ENCODE measurements at places on chromosomes 16 and 17.

DNA sequence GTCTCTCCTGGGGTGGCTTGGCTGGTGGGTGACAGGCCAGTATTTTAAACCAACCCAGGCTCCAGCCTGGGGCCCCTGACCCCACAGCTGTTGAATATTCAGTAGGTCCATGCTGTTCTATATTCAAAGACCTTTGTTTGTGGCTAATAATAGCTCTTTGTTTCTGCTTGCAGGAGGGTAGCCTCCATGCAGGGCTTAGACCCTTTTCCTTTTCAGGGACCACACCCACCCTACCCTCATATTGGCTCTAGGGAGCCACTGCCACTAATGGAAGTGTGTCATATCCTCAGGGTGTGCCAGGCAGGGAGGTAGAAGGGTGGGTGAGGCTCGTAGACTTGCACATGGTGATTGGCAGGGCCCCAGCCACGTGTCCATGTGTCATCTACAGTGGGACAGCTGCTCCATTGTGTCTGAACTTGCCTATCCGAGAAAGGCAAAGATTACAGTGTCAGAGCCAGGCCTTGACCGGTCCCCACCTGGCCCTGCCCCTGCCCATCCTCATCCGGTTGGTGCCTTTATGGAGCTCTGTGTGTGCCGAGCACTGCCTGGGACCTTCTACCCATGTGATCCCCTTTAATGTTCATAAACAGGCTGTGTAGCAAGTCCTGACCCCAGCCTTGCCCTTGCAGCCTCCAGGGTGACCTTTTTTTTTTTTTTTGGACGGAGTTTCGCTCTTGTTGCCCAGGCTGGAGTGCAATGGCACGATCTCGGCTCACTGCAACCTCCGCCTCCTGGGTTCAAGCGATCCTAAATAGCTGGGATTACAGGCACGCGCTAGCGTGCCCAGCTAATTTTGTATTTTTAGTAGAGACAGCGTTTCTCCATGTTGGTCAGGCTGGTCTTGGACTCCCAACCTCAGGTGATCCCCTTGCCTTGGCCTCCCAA, 22.1 kb downstream of the TMC7 start:
- DNase-seq = no peak

GRCh38 chr16:73350707-73351452, 303.0 kb upstream of the ZFHX3 start:
- no peak for DNase-seq

- no peak for DNase-seq
Observed at GRCh38 chr16:27721531-27722181, 171.7 kb downstream of the KATNIP start.

GRCh38 chr16:29310852-29311314, 95.6 kb downstream of the NPIPB11 start:
- DNase-seq = no peak

DNA sequence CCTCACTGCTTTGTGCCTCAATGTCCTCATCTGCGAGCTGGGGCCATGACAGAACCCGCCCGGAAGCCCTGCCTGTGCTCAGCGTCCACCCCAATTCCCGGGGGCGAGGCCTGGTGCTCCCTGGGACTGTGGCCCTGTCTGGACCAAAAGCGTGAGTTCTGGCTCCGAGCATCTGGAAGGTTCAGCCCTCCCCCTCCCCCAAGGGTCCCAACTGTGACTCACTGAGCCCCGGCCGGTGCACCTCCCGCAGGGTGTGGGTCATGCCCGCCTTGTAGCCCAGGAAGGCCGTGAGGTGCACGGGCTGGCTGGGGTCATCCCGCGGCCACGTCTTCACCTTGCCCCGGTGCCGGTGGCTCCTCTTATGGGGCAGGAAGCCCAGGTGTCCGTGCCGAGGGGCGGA, 755 bp downstream of the RPL3L start:
- no peak for DNase-seq

DNA sequence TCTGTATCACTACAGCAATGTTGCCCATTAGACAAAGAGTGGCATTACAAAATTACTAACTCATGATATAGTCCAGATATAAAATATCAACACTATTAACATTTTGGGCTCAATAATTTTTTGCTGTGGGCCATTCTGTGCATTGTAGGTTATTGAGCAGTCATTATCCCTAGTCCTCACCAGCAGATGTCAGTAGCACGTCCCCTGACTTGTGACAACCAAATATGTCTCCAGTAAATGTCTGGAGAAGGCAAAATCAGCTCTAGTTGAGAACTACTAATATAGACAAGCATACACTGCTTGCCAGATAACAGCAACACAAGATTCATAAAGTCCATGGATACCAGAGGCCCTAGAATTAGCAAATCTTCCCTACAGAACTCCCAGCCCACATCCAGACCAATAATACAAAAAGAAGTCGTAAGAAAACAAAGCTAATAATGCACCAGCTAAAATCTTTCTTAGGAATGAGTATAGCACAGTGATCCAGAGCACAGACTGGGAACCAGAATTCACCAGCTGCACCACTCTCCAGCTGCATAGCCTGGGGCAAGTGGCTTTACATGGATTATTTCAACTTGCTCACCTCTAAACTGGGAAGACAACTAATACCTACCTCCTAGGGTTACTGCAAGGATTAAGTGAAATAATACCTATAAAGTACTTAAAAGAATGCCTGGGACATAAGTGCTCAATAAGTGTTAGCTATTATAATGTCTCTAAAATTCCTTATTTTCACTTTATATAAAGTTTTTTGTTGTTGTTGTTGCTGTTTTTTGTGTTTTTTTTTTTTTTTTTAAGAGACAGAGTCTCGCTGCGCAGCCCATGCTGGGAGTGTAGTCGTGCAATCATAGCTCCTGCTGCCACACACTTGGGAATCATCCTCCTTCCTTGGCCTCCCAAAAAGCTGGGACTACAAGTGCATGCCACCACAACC, 23.7 kb downstream of the HELZ start:
- no peak for DNase-seq

DNA sequence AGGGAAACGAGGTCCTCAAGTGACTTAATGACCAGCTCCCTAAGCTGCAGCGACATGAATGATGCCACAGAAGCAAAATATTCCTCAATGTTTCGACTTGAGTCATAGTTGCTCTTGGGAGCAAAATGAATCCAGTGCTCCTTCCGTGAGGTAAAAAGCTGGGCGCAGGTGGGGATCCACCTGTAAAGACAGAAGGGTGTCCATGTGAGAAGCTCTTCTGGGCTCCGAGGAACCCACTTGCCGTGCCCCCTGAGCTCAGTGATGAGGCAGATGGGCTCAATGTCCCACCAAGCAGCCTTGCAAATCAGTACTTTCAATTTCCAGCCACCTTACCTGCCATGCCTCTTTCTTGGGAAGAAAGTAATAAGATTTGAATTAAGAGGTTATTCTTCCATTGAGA, 25.5 kb downstream of the DNAH3 start:
- DNase-seq = no peak

DNA sequence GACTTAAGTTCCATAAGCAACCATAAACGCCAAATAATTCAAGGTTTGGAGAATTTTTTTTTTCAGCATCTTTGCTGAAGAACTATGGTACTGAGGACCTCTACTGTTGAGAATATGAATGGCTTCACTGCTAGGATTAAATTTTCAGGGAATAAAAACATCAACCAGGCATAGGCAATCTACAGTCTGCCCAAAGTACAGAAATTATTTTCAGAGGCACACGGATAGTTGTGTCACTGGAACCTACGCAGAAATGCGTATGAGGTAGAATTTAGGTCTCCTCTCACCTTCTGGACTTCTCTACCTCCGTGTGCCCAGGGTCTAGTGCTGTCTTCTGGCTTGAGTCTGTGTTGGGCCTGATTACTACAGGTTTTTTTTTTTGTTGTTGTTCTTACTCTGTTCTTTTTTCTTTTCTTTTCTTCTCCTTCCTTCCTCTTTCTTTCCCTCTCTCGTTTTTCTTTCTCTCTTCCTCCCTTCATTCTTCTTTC, 39.7 kb downstream of the NACA2 start:
- no peak for DNase-seq

- no peak for DNase-seq
Observed at GRCh38 chr17:9647014-9647413, 1.7 kb downstream of the USP43 start.

GRCh38 chr17:19368229-19368628, 5.7 kb upstream of the B9D1 start:
- DNase-seq = no peak

- no peak for DNase-seq
Observed at GRCh38 chr17:44362949-44363612, 572 bp downstream of the FAM171A2 start.

GRCh38 chr16:15983898-15984297, 34.5 kb downstream of the ABCC1 start:
- DNase-seq = no peak

DNA sequence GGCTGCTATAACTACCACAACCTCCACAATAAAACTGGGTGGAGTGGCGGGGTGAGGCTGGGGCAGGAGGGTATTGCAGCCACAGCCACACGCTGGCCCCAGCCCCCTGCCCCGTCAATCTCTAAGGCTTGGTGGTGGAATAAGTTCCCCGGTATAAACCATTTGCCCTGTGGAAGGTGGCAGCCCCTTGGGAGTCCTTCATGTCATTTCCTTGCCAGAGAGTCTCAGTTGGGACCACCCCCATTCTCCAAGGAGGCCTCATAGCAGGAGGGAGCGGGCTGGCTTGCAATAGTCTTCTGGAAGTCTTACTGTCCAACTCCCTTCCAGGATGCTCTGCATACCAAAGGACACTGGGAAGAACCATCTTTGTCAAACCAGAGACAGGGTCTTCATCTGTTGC, 19.4 kb downstream of the CD300A start:
- no peak for DNase-seq

DNA sequence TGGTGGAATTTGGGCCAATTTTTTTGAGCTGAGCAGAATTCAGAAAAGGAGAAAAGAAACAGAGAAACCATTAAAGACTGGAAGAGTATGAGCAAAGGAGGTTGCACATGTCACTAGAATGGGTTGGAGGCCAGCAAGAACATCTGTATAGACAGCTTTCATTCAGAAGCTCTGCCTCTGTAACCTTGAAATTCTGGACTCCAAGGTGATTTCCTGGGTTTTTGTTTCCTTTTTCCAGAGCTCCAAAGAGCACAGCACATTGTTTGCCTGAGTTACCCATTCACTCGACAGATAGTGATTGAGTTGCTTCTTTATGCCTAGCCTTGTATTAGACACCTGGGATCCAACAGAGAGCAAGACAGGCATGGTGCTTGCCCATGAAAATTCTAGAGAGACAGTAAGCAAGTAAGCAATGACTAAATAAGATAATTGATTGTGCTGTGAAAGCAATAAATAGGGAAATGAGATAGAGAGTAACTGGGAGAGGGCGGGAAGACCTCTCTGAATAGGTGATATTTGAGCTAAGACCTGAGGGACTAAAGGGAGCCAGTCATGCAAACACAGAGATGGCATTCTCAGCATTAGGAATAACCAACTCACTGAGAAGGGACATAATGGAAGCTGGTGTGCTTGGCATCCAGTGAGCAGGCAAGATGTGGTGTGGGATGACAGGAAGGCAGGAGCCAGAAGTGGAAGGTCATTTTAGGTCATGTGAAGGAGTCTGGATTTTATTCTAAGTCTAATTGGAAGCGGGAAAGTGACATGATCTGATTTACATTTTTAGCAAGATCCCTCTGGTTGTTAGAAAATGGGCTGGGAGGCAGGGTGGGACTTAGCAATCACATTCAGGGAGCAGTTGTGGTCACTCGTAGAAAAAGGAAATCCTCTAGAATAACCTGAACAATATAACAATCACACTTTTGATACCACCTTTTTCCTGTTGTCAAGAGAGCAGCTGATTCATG, 197.5 kb downstream of the HS3ST3A1 start:
- DNase-seq = no peak

DNA sequence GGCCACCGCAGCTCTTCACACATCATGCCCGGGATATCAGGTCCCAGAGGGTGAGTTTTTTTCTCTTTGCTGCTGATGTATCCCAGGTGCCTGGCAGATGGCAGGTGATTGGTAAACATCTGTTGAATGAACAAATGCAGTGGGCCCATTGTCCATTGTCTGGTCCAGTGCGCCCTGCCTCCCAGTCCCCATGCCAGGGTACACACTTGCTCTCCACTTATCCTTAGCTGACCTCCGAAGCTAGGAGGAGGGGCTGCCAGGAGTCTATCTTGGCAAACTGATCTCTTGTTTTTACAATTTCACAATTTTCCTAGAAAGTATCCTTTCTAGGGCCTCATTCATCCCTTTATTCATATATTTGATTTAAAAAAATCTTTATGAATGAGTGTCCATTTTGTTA, 196.0 kb downstream of the RAB11FIP4 start:
- no peak for DNase-seq

- no peak for DNase-seq
Observed at GRCh38 chr17:32281011-32281451, 15.4 kb downstream of the RHBDL3 start.

GRCh38 chr16:554297-554621, 5.9 kb upstream of the PRR35 start:
- DNase-seq = no peak

- peak; percentile 14 for DNase-seq
Observed at GRCh38 chr16:24499193-24499814, 40.1 kb upstream of the RBBP6 start.

- no peak for DNase-seq
Observed at GRCh38 chr16:11067697-11068141, 123.4 kb downstream of the CLEC16A start.

GRCh38 chr16:86002178-86002900, 103.4 kb downstream of the IRF8 start:
- DNase-seq = no peak

DNA sequence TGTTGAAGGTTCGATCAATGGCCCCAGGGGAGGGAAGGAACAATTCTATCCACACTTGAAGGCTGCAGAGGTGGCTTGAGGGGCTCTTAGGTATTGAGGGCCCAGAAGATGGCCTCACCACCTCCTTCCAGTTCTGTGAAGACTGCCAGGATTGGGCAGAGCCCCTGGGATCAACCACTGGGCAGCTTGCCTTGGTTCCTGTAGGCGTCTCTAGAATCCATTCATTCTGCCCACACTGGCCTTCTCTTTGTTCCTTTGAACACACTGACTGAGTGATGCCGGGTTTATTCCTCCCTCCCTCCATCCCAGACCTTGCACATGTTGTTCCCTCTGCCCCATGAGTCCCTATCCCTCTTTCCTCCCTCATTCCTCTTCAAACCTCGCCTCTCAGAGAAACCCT, 50.5 kb downstream of the SYT17 start:
- DNase-seq = no peak

- DNase-seq = no peak
Observed at GRCh38 chr17:50691550-50692447, 15.9 kb downstream of the ANKRD40 start.

GRCh38 chr17:4514206-4514605, 15.5 kb downstream of the SPNS2 start:
- DNase-seq = no peak

DNA sequence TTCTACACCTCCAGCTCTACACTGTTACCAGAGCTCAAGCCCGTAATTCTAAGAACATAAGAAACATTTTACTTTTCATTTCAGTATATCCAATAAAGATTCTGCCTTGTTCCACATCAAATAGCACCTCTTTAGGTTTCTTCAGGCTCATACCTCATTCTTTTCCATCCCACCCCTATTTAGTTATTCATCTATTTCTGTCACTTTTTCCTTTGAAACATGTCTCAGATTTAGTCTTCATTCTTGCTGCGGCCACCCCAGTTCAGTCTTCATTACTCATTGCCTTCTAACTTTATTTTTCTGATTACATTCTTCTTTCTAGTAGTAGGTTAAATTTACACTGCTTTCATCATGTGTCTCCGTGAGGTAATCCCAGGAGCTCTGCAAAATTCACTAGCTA, 33.5 kb downstream of the PPM1E start:
- no peak for DNase-seq

- DNase-seq = peak; percentile 46
Observed at GRCh38 chr16:17590711-17591654, 120.2 kb upstream of the XYLT1 start.

GRCh38 chr17:44972953-44973352, 4.8 kb upstream of the C1QL1 start:
- no peak for DNase-seq

- DNase-seq = no peak
Observed at GRCh38 chr16:78852081-78852635, 748.4 kb downstream of the MAF start.
